NCI-H226 (cell line): ENCODE measurements at places on chromosomes 16 and 17.

GRCh38 chr17:32863559-32863958, 13.4 kb downstream of the MYO1D start:
- no peak for DNase-seq

- no peak for DNase-seq
These were observed 952.6 kb upstream of the SOX9 start for GRCh38 chr17:71168053-71168741.

DNA sequence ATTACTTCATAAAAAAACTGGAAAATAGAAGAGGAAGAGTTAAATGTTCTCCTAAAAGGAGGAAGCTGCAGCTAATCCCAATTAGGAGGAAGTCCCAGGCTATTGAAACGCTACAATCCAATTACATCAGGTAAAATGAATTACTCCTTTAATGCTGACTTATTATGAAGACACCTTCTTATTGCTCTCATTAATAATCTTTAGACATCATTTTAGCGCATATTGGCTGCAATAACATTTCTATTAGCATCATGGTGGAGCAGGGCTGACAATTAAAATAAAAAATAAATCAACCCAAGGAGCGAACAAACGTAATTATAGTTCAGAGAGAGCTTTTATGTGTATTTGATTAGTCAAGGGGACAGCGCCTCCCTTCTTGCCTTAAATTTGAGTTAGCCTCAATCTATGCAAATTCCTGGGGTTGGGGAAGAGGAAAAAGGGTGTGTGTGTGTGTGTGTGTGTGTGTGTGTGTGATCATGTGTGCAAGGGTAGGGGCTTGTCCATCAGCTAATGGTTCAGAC, 109.0 kb upstream of the IRX6 start:
- DNase-seq: no peak

DNA sequence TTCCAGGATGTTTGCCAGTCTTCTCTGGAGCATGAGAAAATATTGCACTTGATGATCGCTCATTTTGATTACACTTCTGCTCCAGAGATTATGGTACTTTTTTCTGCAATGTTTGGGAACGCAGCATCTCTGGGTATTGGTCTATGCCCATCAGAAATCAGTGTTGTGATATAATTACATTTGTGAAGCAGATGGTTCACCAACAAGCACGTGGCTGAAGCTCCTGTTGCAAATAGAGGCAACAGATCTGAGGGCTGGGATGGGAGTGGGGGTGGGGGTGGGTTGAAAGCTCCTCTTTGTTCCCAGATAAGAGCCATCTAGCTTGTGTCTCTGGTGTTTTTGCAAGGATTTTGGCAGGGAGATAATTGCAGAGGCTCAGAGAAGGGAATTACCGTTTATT, 252.3 kb downstream of the SHISA9 start:
- no peak for DNase-seq
